ENCODE measurements at places on chromosomes 11 and 22.

DNA sequence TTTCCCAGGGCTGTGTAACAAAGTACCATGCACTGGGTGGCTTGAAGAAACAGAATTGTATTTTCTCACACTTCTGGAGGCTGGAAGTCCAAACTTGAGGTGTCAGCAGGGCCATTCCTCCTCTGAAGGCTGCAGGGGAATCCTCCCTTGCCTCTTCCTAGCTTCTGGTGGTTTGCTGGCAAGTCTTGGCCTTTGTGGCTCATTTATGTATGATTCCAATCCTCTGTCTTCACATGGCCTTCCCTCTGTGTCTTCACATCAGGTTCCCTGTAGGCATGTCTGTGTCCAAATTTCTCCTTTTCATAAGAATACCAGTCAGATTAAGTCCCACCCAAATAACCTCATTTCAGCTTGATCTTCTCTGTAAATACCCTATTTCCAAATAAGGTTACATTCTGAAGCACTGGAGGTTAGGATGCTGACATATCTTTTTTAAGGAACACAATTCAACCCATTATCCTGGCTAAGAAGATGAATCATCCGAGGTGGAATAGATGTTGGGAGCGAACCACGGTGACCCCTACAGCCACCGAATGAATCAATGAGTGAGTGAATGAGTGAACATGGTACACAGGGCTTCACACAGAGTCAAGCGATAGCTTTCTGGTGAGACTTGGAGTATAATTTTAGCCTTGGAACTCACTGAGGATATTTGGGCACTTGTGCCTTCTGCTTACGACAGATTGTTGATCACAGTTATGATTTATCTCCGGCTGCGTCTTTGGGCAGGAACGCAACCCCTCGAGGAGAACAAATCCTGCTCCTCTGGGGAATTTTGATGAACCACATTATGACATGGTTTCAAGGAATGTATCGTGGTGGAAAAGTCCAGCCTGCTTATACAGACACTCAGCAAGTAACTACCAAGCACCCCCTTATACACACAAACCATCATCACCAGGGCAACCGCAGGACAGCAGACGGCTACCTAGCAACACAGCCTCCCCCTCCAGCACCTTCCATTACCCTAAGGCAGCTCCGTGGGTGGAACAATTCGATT, 34.3 kb upstream of the MICAL2 start:
- DNase-seq = no peak

DNA sequence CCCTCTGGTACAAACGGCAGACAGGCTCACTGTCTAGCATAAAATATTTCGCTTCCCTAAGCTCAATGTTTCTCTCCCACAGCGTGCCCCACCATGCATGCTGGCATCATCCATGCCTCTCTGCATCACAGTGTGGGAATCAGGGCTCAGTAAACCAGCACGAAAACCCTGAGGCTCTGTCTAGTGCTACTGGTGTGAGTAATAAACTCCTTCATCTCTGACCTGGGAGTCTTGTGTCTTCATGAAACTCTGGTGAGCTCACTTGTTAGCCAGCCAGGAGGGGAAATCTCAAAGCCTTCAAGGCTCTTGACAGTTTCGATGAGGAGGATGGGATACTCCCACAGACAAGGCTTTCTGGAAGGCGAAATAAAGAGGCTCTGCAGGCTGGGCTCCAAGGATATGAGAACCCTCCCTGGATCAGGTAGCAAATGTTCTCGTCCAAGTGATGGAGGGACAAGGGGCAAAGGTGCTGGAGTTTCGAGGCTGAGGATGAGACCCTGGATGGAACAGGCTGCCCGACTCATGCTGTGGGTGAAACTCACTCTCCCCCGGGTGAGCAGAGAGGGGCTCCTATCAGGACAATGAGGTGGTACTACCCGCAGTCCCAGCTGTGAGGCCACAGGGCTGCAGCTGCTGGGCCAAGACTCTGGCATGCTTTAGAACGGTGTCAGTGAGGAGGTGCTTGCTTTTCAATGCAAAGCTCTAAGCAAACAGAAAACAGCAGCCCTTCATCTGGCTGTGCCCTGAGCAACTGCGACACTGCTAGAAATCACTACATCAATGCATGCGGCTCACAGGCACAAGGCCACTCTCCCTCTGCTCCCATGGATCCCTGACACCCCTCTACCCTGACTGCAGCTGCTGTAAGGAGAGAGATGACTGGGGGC, 69.3 kb downstream of the SHANK2 start:
- no peak for DNase-seq

DNA sequence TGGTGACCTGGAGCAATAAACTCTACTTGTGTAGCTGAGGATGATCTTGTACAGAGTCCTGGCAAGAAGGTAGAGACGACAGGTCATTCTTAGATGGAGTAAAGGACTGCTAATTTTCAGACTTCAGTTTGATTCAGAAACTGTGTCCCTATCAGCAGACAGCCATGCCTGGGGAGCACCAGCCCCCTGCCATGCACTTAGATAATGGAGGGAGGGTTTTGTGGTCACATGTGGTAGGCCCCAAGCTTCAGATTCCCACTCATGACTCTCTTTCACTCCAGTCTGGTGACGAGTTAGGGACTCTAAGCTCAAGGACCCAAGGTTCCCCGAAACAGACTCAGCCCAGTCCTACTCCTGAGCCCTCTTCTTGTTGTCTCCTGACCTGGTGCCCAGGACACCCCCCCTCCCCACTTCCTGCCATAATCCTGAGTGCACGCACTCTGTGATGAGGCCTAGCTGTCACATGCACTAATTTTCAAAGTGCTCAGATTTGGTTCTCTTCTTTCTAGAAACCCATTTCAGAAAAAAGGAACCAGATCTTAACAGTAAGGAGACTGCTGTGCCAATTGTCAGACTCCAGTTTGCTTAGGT, 10.2 kb upstream of the AMPD3 start:
- DNase-seq = no peak

GRCh38 chr11:78796956-78797355, 222.3 kb upstream of the NARS2 start:
- no peak for DNase-seq

DNA sequence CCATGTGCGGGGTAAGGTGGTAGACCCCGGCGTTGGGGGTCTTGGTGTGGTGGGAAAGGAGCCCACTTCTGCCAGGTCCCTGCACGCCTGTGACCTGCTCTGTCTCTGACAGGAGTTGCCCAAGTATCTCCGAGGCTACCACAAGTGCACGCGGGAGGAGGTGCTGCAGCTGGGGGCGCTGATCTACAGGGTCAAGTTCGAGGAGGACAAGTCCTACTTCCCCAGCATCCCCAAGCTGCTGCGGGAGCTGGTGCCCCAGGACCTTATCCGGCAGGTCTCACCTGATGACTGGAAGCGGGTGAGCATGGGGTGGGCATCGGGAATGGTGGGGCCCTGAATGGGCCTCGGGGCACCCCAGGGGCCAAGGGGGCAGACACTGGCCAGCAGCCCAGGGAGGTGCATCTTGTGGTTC, 83.0 kb downstream of the MYO7A start:
- no peak for DNase-seq

GRCh38 chr11:47955061-47955755, 25.2 kb upstream of the PTPRJ start:
- no peak for DNase-seq

DNA sequence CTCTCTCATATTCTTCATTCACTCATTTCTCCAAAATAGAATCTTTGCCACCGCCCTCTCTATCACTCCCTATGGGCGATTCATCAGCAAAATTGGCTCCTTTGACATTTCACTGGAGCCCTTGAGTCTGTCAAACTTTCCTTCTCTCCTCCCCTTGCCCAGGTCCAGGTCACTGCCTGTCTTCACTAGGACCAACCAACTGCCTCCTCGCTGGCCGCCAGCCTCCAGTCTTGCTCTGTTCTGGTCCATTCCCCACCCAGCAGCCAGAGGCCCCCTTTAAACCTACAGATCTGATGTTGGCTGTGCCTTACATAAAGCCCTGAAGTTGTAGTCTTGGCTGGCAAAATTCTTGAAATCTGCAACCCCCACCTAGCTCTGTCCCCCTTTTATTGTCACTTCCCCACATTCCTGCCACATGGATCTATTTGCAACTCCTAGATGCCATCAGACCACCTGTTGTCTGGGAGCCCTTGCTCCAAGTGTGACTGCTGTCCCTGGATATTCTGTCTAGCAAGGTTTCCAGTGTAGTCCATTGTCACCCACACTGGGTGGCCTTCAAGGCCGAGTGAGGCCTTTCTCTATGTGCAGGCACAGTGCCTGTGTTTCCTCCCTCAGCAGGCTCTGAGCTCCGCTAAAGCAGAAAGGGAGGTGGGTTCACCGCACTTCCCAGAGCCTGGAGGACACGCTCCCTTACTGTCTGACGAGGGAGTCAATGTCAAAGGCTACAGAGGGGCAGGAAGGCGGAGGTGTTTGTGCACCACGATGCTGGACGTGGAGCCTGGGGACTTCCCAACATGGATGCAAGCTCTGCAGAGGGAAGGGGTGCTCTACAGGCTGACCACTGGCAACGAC, 25.5 kb downstream of the MYEOV start:
- no peak for DNase-seq

DNA sequence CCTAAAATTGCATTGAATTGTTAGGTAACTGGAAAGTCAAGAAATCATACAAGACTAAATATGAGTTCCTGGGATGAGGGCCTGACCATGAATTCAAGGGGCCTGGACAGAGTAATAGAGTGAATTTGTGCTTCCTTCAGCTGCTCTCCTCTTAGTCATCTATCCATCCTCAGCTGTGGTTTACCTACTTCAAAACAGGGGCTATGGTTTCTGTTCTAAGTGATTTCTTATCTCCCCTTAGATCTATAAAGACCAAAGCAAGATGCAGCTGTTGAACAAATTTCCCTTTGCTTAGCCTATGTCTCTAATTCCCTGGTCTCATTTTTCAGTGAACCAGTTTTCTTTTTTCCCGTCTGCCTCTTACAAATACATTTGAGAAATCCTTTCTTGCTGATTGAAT, 428.5 kb downstream of the FAM181B start:
- no peak for DNase-seq

- DNase-seq = peak; percentile 16
These were observed 6.1 kb downstream of the MCHR1 start for GRCh38 chr22:40685406-40685805.

GRCh38 chr11:132126973-132127899, 756.8 kb downstream of the NTM start:
- no peak for DNase-seq

DNA sequence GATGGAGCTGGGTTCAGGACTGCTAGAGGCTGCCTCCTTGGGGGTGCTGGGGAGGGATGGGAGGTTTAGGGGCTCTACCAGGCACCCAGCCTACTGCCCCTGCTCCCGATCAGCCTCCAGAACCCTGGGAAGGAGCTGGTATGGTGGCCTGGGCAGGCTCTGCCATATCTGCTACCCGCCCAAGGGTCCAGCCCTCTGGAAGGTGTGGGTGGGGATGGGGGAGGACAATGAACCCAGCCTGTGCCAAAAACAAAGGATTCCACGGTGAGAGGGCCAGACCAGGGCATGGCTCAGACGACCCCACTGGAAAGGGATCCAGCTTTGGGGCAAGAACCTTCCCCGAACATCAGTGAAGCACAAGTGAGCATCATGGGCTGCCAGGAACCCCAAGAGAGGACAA, 3.0 kb downstream of the CASTOR1 start:
- DNase-seq = no peak

DNA sequence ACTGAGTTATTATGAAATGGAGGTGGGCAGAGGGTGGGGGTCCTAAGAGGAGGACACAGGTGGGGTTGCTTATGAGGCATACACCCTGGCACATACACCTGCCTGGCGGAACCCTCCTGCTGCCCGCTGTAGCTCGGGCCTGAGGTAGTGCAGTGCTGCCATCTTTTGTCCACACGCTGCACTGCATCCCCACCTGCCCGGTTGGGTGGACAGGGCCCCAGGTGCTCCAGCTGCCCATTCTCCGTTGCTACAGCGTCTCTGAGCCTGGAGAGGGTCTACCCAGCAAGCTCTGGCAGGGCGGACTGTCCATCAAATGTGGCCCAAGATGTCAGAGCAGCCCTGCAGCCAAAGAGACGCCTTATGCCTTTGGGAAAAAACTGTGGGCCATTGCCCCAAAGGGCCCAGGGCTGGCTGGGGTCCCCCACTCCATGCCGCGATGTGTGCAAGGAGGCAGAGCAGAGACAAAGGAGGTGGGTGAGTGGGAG, 131.2 kb downstream of the BUD13 start:
- no peak for DNase-seq

GRCh38 chr22:33105501-33105911, 47.3 kb upstream of the SYN3 start:
- no peak for DNase-seq

DNA sequence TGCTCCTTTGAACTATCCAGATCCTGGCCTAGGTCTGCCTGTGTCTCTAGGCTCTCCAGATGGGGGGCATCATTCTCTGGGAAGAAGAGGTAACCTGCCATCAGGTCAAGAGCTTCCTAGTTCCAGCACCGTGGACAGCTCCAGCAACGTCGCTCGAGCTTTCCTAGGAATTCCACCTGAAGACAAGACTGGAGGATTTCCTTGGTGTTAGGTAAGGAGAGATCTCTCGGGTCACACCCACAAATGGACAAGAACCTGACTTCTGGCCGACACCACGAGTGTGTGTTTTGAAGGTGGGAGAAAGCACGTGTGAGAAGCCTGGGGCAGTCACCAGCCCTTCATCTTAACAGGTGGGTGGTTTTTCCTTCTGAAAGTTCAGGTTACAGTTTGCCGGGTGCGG, 1.2 kb downstream of the PRG3 start:
- no peak for DNase-seq

- no peak for DNase-seq
These were observed 42.5 kb upstream of the DEUP1 start for GRCh38 chr11:93288079-93288478.

- DNase-seq = no peak
These were observed 1053.8 kb downstream of the LRRC4C start for GRCh38 chr11:40405614-40406013.

DNA sequence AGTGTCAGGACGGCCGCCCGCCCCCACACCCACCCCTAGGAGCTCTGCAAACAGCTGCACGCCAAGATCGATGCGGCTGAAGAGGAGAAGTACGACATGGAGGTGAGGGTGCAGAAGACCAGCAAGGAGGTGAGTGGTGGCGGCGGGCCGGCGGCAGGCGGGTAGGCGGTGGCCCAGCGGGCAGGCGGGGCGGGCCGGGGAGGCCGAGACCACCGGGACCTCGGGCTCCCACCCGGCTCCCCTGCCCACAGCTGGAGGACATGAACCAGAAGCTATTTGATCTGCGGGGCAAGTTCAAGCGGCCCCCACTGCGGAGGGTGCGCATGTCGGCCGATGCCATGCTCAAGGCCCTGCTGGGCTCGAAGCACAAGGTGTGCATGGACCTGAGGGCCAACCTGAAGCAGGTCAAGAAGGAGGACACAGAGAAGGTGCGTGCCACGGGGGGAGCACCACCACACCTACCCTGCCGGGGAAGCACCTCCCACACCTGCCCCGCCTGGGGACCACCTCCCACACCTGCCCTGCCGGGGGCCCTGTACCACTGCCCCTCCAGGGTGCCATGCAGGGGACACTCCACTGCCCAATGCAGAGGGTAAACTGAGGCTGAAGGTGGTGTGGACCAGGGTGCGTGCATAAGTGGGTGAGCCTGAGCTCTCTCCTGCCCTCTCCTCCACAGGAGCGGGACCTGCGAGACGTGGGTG, 2.1 kb downstream of the TNNI2 start:
- no peak for DNase-seq

Measured in central memory CD8-positive, alpha-beta T cell (primary cell).